Mesothelial cell of epicardium (in vitro differentiated cells): ENCODE measurements at places on chromosomes 13 and 19.

DNA sequence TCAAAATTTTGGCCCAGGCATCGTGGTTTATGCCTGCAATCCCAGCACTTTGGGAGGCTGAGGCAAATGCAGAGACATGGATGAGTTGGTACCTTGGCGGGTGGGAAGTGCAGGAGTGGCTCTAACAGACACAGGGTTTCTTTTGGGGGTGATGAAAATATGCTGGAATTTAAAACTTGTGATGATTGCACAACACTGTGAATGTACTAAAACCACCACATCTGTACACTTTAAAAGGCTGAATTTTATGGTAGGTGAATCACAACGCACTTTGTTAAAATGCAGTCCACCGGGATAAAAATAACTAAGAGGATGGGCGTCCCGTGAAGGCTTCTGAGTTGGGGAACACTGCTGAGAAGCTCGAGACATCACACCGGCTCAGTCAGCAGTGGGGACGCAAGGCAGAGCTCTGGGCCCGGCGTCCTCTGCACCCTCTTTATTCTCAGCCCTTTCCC lies 47.1 kb downstream of the MLLT1 start:
- no peak overlapping the region for H3K4me3 ChIP-seq
- peaks cover 24% of the 10 kb centered on the region for H3K4me1 ChIP-seq
- H3K36me3 ChIP-seq: peaks cover 10% of the 10 kb centered on the region
- DNase-seq: no peak
- peak overlapping the region; percentile 65 for H3K27ac ChIP-seq

DNA sequence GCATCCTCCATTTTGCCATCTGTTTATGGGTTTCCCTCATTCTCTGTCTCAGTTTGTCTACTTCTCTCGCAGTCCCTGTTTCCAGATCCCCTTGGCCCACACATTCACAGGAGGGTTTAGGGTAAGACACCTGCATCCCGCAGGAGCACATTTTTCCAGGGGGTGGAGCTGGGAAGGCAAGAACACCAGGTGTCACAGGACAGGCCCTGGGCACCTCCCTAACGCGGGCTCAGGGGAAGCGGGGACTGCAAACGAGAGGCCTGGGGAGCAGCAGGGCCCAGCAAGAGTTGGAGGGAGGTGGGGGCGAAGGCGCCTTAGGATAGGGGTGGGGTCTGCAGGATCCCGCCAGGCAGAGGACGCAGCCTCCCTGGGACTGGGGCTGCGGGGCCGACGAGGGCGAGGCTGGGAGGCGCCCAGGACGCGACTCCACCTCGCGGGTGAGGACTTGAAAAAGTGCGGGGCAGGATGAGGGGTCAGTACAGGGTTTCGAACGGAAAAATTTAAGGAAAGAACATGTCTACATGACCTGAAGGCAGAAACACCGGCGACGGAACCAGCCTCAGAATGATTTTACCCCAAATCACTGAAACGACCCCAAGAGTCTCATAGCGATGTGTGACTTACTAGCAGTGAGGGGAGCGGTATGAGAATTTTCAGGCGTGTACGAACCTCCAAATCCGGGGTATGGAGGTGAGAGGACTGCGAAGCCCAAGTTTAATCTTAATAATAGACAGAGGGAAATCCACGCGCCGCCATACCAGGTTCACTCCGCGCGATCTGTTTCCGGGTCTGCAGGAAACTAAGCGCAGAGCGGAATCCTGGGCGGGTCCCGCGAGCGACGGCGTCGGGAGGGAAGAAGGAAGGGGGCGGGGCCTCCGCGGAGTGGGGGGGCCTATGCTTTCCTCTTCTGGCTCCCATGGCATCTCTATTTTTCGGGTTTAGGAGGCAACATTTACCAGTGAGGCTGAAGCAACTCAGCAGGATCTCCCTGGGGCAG lies 7.1 kb upstream of the ERVV-2 start:
- H3K36me3 ChIP-seq: peaks cover 3% of the 10 kb centered on the region
- H3K4me3 ChIP-seq: peak overlapping the region; percentile 82
- H3K4me1 ChIP-seq: peaks cover 10% of the 10 kb centered on the region
- H3K27ac ChIP-seq: peak overlapping the region; percentile 67
- peak; percentile 43 for DNase-seq
- H3K27me3 ChIP-seq: peaks cover 2% of the 10 kb centered on the region

- H3K27me3 ChIP-seq: peaks cover 83% of the 10 kb centered on the region
- DNase-seq: peak; percentile 81
- H3K4me3 ChIP-seq: no peak overlapping the region
- peaks cover 3% of the 10 kb centered on the region for H3K4me1 ChIP-seq
- H3K27ac ChIP-seq: no peak overlapping the region
Measured at GRCh38 chr13:28819735-28820098, 422 bp upstream of the MTUS2 start.

DNA sequence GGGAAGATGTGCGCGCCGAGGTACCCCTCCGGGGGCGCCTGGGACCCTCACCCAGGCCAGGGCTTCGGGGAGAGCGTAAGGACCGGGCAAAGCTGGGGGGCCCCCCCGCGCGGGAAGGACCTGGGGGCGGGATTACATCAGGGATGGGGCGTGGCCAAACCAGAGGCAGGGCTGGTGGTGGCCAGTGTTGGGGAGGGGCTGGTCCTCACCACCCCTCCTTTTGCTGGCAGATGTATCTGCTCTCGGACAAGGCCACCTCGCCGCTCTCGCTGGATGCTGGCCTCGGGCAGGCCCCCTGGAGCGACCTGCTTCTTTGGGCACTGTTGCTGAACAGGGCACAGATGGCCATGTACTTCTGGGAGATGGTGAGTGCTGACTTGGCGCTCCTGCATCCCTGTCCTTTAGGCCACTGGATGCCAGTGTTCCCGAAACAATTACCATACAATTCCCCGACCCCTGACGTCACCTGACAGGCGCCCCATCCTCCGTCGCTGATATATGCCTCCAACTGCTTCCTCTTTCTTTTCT lies 25.3 kb downstream of the TRPM4 start:
- no peaks in the 10 kb centered on the region for H3K27me3 ChIP-seq
- peaks cover 34% of the 10 kb centered on the region for H3K36me3 ChIP-seq
- no peak overlapping the region for H3K27ac ChIP-seq
- H3K4me3 ChIP-seq: no peak overlapping the region

DNA sequence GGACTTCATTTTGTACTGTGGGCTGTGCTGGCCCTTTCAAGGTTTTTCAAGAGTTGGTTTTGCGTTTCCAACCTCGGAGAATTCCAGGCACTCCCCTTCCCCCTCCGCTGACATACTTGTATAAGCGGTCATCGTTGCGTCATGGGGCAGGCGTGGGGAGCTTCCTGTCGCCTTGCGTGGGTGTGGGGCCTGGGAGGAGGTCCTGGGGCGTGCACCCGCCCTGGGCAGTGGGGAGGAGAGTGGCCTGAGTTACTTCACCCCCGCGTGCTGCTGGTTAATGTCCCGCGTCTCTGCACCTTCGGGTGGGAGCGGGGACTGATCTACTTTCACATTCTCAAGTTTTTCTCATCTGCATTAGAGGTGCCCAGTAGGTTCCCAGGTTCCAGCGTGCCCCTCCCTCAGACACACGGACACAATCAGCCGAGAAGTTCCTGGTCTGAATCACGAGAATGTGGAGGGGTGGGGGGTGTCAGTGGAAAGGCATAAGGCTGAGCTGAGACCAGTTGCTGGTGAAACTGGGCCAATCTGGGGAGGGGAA lies 4.1 kb downstream of the IER2 start:
- peak; percentile 56 for DNase-seq
- H3K4me3 ChIP-seq: peak overlapping the region; percentile 100
- peak overlapping the region; percentile 98 for H3K27ac ChIP-seq
- peaks cover 6% of the 10 kb centered on the region for H3K36me3 ChIP-seq
- H3K27me3 ChIP-seq: no peaks in the 10 kb centered on the region

- peaks cover 8% of the 10 kb centered on the region for H3K36me3 ChIP-seq
- no peak overlapping the region for H3K27ac ChIP-seq
- H3K4me1 ChIP-seq: no peaks in the 10 kb centered on the region
Measured at GRCh38 chr19:2081873-2082810, 14.0 kb downstream of the MOB3A start.

DNA sequence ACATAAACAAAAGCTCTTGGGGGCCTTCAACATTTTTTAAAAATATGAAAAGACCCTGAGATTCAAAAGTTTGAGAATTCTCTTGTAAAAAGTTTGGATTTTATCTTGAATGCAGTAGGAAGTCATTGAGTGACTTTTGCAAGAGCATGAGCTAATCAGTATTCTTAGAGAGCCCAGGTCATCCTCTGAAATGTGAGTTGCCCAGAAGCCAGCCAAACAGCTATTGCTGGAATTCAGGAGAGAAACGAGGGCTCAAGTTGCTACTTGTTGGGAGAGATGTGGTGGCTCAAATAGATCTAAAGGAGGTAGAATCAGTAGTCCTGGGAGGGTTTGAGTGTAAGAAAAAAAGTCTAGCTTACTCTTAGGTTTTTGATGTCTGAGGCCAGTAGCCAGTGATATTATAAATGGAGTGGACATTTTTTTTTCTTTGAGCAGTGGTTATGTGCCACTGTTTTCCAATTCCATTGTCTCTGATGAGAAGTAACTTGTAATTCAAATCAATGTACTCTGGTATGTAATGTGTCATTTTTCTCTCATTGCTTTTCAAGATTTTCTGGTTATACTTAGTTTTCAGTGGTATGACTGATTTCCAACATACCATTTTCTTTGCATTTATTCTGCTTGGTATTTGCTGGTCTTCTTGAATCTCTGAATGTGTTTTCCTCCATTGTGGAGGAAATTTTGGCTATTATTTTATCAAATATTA lies 30.7 kb downstream of the LMO7 start:
- no peaks in the 10 kb centered on the region for H3K4me1 ChIP-seq
- no peak overlapping the region for H3K27ac ChIP-seq
- H3K4me3 ChIP-seq: no peak overlapping the region
- no peak for DNase-seq

DNA sequence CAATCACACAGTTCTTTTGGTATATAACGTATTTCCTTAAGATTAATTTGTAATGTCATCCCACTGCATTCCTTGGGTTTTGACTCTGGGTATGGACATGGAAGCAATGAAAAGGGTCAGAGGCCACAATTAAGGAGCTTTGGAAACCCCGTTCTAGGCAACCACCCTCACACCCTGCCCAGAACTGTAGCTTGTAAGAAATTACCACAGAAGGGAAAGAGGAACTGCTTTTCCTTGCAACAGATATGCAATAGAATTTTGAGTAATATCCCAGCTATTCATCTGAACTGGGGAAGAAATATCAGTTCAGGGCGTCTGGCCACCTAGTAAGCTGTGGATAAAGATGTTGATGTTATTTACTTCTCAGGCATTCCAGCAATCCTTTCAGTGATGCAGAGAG lies 985 bp upstream of the CLC start:
- no peak overlapping the region for H3K27ac ChIP-seq
- DNase-seq: no peak
- H3K36me3 ChIP-seq: no peaks in the 10 kb centered on the region
- no peak overlapping the region for H3K4me3 ChIP-seq

DNA sequence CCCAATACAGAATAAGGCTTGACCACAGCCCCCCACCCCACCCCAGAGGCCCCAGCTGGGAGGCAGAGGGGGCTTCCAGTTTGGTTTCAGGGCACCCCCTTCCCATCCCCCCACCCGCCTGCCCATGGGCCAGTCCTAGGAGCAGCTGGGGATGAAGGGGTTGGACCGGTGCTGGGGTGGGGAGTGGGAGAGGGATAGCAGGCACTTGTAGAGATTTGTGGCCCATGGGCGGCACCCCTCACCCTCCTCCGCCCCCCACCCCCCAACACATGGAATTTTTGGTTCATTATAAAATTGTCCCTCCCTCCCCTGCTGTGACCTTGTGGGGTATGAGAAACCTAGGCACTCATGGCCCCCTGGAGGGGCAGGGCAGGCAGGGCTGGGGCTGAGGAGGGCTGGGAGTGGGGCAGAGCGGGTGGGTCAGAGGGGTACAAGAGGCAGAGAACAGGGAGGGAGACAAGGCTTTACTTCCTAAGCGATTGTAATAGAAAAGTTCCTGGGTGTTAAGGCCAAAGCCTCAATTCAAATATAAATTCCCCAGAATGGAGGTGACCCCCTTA lies 5.3 kb upstream of the GSK3A start:
- H3K4me1 ChIP-seq: peaks cover 41% of the 10 kb centered on the region
- no peaks in the 10 kb centered on the region for H3K27me3 ChIP-seq
- no peak overlapping the region for H3K27ac ChIP-seq
- H3K36me3 ChIP-seq: peaks cover 4% of the 10 kb centered on the region
- no peak overlapping the region for H3K4me3 ChIP-seq

- H3K4me1 ChIP-seq: peaks cover 20% of the 10 kb centered on the region
- no peak overlapping the region for H3K27ac ChIP-seq
- H3K36me3 ChIP-seq: no peaks in the 10 kb centered on the region
Measured at GRCh38 chr19:35932291-35932936, 3.8 kb upstream of the LRFN3 start.

GRCh38 chr13:87676254-87677042 lies 5.3 kb downstream of the SLITRK5 start:
- no peak for DNase-seq
- peaks cover 3% of the 10 kb centered on the region for H3K36me3 ChIP-seq
- H3K4me3 ChIP-seq: peak overlapping the region; percentile 75

- no peak overlapping the region for H3K4me3 ChIP-seq
- no peaks in the 10 kb centered on the region for H3K4me1 ChIP-seq
- H3K36me3 ChIP-seq: peaks cover 4% of the 10 kb centered on the region
- no peak for DNase-seq
- no peaks in the 10 kb centered on the region for H3K27me3 ChIP-seq
Measured at GRCh38 chr13:79171141-79172061, 234.7 kb downstream of the RBM26 start.

DNA sequence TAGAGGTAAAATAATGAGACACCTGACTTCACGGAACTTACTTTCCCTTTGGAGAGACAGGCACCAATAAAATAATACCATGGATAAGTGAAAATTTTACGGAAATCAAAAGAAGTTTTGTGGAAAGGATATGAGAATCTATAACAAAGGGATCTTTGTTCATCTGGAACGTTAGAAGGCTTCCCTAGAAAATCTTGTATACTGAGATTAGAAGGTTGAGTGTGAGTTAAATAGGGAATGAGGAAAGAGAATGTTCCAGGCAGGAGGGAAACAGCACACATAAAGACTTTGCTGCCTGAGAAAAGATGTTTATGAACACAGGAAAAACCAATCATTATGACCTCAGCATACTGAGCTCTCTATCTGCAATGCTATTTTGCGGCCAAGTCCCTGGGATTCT lies 19.6 kb upstream of the RAP2A start:
- H3K4me1 ChIP-seq: no peaks in the 10 kb centered on the region
- H3K36me3 ChIP-seq: no peaks in the 10 kb centered on the region
- no peaks in the 10 kb centered on the region for H3K27me3 ChIP-seq

DNA sequence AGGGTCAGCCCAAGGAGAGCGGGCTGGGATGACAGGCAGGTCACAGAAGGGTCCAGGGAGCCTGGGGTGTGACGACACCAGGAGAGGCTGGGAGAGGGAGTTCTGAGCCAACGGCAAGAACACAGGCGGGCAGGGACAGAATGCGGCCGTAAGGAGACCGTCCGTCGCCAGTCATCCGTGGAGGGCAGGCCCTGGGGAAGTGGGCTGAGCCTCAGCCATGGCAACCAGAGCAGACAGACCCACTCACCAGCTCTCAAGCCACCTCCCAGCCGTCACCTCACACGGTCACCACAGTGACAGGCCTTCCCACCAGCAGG lies 3.7 kb upstream of the TMEM86B start:
- H3K4me3 ChIP-seq: no peak overlapping the region
- peaks cover 3% of the 10 kb centered on the region for H3K4me1 ChIP-seq
